ENCODE measurements at places on chromosomes 5 and 9.

DNA sequence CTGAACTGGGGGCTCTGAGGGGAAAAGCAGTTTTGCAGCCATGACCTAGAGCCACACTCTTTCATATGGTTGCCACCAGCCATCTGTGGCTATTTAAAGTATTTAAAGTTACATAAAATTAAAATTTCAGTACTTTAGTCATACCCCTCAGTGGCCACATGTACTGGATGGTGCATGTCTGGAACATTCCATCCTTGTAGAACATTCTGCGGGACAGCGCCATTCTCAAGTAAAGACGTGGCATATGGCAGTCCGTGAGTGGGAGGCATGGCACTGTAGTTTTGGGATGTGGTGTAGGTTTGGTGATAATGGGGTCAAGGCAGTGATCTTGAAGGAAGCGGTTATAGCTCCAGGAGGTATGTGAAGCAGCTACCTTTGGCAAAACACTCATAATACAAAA lies 61.4 kb upstream of the NFIL3 start:
- no peak for DNase-seq

GRCh38 chr5:16461782-16462181 lies 3.8 kb downstream of the ZNF622 start:
- DNase-seq: no peak

- DNase-seq: no peak
These were observed 28.1 kb downstream of the TMOD1 start for GRCh38 chr9:97529363-97530076.

GRCh38 chr9:117612317-117612716 lies 91.9 kb upstream of the TLR4 start:
- DNase-seq: no peak

DNA sequence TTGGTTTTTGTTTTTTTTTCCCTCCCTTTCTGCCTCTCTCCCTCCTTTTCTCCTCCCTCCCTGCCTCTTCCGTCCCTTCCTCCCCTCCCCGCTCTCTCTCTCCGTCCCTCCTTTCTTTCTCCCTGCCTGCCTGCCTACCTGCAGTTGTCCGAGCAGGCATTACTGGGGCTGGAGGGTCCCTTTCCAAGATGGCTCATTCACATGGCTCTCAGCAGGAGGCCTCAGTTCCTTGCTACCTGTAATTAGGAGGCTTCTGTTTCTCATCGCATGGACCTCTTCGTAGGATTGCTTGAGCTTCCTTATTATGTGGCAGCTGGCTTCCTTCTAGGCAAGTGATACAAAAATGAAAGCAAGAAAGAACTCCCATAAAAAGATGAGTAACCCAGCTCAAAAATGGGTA lies 8.0 kb downstream of the RGS3 start:
- DNase-seq: no peak

DNA sequence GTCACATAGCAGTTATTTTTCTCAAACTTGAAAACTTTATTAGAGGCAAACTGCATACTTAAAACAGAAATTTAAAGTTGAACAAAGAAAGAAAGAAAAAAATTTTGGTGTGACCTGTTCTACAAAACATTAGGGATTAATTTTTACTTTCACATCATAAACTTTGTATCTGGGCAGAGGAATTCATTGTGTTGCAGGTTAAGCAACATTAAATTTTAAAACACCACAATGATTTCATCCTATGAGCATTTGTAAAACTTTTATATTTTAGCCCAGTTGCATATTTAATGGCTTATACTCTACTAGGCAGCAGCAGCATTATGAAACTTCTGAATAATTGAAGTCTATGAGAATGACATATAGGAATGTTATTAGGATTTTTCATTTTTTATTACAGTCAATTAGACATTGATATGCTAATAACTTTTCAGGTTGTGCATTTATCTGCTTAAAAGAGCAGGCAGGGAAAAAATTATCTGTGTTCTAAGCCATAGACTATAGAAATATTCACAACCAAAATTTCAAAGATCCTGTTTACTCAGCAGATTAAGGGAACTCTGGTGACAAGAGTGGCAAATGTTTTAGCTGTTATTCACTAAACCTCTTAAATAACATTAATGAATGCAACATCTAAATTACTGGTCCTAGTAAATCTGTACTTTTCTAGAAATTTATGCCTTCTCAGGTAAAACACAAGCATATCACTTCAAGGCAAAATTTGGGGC lies 1088.5 kb upstream of the CDH6 start:
- no peak for DNase-seq

- peak; percentile 53 for DNase-seq
These were observed 1.2 kb upstream of the ADGRV1 start for GRCh38 chr5:90557391-90557790.

- DNase-seq: no peak
These were observed 2.7 kb upstream of the DCP2 start for GRCh38 chr5:112973904-112974303.

DNA sequence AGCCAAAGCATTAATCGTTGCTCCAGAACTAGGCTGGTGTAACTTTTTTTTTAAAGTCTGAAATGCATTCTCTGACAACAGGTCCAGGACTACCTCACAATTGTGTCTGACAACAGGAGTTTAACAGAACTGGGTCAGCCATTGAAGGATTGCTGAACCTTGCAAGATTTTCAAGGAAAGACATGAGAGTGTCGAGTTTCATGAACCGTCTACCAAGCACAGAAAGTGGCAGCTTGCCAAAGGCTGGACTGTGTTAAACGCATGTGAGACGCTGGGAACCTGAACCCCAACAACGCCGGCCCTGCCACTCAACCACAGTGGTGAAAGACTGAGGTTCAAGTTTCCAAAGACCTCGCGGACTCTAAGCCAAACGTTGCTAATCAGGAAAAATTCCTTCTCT lies 79.1 kb downstream of the LHFPL2 start:
- DNase-seq: peak; percentile 76

- DNase-seq: peak; percentile 57
These were observed 43.4 kb upstream of the FUBP3 start for GRCh38 chr9:130535818-130536521.

DNA sequence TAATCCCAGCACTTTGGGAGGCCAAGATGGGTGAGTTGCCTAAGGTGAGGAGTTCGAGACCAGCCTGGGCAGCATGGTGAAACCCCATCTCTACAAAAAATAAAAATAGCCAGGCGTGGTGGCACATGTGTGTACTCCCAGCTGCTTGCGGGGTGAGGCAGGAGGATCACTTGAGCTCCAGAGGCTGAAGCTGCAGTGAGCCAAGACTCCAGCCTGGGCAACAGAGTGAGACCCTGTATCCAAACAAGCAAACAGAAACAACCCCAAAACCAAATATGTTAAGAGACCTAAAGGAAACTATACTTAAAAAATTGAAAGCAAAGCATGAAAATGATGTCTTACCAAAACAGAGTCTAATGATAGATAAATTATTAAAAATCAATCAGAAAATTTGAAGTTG lies 12.4 kb downstream of the HNRNPAB start:
- DNase-seq: no peak

DNA sequence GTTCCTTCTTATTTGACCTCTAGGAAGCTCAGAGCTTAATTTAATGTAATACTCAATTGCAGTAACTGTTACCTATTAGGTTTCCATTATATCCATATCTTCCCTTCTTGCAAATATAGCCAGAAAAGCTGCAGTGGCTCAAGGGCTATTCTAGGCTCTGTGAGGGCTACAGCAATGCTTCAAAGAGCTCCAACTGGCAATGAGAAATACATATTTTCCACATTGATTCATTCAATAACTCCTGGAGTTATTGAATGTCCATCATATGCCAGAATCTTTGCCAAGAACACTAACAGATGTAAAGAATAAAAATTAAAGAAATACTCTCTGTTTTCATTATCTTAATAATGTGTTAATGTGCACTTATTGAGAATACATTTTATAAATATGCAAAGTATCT lies 396.9 kb upstream of the PAPPA start:
- no peak for DNase-seq

DNA sequence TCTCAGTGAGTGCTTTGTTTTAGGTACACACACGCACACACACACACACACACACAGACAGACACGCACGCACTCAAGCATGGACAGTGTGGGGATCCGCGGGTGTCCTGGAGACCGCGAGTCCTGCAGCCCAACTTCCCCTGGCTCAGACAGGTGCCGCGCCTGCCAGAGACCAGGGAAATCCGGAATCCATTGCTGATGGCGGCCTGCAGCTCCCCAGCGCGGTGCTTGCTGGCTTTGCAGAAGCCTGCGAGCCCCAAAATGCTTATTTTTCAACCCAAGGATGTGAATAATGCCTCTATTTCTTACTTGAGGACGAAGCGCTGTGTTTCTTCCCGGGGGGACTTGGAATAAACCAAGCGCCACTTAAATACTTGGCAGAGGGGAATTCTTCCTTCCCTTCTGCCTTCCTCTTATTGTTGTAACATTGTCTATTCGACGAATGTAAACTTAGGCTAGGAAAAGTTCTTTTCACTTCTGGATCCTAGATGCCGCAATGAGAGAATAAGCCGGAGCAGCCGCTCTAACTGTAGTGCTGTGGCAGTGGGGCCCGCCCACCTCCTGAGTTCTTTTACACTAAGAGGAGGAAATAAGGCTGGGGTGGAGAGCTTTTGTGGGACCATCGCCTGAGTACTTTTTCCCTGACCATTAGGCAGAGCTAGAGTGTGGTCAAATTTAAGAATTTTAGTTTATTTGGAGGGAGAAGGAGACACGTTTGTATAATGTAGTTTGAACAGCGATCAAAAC lies 802 bp downstream of the ITGA2 start:
- no peak for DNase-seq

DNA sequence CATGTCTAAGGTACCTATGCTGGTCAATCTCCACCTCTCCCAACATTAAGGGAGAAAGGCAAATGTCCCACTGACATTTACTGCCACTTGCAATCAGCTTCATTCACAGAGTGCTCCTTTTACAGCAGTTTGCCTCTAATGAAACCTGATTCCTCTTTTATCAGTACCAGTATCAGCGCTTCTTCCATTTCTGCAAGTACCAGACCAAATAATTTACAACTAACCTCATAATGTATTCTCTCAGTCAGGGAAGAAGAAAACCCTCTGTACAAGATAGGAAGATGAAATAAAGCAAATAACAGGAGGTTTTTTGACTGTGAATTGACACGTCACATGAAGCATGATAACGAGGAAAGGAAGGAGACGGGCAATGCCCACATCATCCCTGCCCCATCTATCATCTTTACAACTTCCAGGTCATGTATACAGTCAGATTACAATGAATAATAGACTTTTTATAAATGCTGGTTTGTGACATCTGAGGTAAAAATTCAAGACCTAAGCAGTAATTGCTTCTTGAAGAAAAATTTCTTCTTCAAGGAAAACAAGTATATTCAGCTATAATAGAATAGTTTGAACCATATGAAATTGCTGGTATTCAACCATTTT lies 21.9 kb downstream of the ABITRAM start:
- no peak for DNase-seq

DNA sequence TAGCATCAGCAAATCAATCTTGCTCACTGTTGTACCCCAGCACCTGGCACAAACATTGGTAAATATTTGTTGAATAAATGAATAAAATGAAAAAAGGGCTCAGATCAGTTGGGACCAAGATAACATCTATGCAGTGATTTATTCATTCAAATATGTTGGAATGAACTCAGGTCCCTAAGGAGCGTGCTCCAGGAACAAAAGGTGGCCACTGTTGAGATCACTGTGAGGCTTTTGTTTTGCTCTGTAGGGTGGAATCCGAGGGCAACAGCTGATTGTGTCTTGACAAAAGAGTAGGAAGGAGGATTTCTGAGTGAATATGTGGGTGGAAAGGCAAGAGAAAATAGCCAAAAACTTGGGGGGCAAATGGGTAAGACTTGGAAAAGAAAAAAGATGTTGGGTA lies 89.7 kb downstream of the PPP2R2B start:
- DNase-seq: no peak

GRCh38 chr5:76082772-76083554 lies at the start of gene SV2C:
Gene SV2C (plus strand): TSS chr5:76083383. CDS start chr5:76131751, 48,368 bp downstream.
- peak; percentile 83 for DNase-seq

GRCh38 chr9:110521206-110521605 lies 58.3 kb downstream of the SVEP1 start:
- DNase-seq: no peak

DNA sequence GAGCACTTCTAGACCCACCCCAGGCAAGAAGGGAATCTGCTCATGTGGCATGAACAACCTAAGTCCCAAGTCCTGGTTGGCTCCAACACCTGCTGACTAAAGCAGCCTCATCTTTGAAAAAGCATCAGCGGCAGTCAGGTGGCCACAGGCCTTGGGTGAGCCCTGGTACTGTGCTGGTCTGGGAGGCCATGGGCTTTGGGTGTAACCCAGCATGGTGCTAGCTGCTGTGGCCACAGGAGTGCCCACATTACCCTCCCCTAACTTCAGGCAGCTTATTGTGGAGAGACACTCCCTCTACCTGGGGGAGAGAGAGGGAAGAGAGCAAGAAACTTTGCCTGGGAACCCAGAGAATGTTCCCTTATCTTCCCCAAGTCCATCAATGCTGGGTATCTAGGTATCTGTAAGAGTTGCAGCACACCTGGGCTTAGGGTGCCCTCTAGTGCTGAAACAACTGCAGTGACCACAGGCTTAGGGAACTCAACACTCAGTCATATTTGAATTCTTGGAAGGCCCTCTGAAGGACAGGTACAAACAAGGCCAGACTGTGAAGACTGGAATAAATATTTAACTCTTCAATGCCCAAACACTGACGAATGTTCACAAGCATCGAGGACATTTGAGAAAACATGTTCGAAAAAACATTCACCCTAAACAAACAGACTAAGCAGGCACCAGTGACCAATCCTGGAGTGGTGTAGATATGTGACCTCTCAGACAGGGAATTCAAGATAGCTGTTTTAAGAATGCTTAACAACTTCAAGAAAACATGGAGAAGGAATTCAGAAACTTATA lies 69.9 kb upstream of the OR2K2 start:
- peak; percentile 46 for DNase-seq

GRCh38 chr5:169301386-169301934 lies 521 bp upstream of the SLIT3 start:
- DNase-seq: no peak

DNA sequence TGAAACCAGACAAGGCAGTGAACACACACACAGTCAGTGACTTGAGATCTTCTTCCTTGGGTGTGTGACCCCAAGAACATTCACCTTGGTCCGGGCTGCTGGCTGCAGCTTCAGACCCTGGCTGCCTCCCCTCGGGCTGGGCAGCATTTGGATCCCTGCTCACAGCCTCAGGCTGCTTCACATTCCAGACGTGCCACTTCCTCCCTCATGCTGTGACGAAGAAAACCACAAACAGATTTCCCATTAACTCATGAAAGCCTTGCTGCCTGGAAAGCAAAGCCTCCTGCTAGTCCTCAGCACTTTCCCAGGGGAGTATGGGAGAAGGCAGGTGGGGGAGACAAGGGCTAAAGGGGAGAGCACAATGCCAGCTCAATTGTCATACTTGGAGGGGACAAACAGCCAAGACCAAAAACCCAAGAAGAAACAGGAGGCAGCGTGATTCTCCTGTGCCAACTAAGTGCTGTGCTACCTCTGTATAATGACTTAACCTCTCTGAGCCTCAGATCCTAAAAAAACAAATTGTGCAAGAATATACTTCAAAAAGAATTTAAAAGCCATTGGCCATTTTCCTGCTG lies 594.6 kb upstream of the BRINP1 start:
- DNase-seq: peak; percentile 2

GRCh38 chr5:16736158-16736995 lies 119.6 kb upstream of the RETREG1 start:
- peak; percentile 43 for DNase-seq

Measured in NCI-H82 (cell line).